Pancreas (tissue), 10 donors: ENCODE measurements at places on chromosomes 1 and 21. TPM values are rescaled to one million over a fixed set of nuclear protein-coding genes. Genes with fewer than 3 reads are reported as not detected.

IFNAR2 gene
- 26.8 TPM for total RNA-seq

NID1 gene
- 28.2 TPM for total RNA-seq

LIPI gene
- not detected for total RNA-seq

TCEA3 gene
- total RNA-seq: 126 TPM

DIPK1A gene
- 2.3 TPM for total RNA-seq

- no peaks in the 10 kb centered on the region for H3K36me3 ChIP-seq
- no peaks in the 10 kb centered on the region for H3K27me3 ChIP-seq
- no peak overlapping the region for H3K27ac ChIP-seq
- peak; percentile 37 for DNase-seq
- no peaks in the 10 kb centered on the region for H3K4me1 ChIP-seq
Measured at GRCh38 chr21:35940074-35940927, 120.0 kb downstream of the SETD4 start.

- no peaks in the 10 kb centered on the region for H3K27me3 ChIP-seq
- H3K36me3 ChIP-seq: no peaks in the 10 kb centered on the region
- peaks cover 2% of the 10 kb centered on the region for H3K4me1 ChIP-seq
- peak within 1 kb of the TSS; percentile 34 for H3K4me3 ChIP-seq
- no peak for DNase-seq
Measured at GRCh38 chr1:12166834-12167492, at the start of gene TNFRSF1B. Gene TNFRSF1B (plus strand): TSS chr1:12166991. CDS start chr1:12167092, 101 bp downstream.

GRCh38 chr1:84975035-84975434 lies 21.9 kb downstream of the MCOLN2 start:
- no peaks in the 10 kb centered on the region for H3K4me1 ChIP-seq
- no peaks in the 10 kb centered on the region for H3K27me3 ChIP-seq
- H3K36me3 ChIP-seq: no peaks in the 10 kb centered on the region
- H3K27ac ChIP-seq: no peak overlapping the region

- no peaks in the 10 kb centered on the region for H3K4me1 ChIP-seq
- H3K4me3 ChIP-seq: no peak overlapping the region
- no peaks in the 10 kb centered on the region for H3K36me3 ChIP-seq
- no peak for DNase-seq
- no peak overlapping the region for H3K27ac ChIP-seq
Measured at GRCh38 chr1:11564237-11564636, 85.3 kb downstream of the DISP3 start.

DNA sequence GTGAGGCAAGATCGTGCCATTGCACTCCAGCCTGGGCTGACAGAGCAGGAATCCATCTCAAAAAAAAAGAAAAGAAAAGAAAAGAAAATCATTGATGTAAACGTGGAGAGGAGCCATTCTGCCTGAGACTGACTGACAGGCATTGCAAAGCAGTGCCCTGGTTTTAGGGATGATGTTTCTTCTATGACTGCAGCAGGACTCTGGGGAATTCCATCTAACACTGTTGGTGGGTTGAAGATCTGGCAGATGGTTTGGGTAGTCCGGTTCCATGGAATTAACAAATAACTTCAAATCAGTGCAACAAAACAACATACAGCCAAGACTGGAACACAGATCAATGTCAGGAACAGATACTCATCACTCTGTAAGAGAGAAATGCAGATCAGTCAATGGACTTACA lies 17.8 kb upstream of the LAMC2 start:
- no peak for DNase-seq
- H3K4me3 ChIP-seq: no peak overlapping the region
- H3K27me3 ChIP-seq: no peaks in the 10 kb centered on the region
- no peaks in the 10 kb centered on the region for H3K36me3 ChIP-seq
- no peak overlapping the region for H3K27ac ChIP-seq
- no peaks in the 10 kb centered on the region for H3K4me1 ChIP-seq

- H3K36me3 ChIP-seq: no peaks in the 10 kb centered on the region
- no peak overlapping the region for H3K4me3 ChIP-seq
- no peaks in the 10 kb centered on the region for H3K27me3 ChIP-seq
- no peaks in the 10 kb centered on the region for H3K4me1 ChIP-seq
- no peak overlapping the region for H3K27ac ChIP-seq
Measured at GRCh38 chr1:171718216-171718615, 23.6 kb downstream of the VAMP4 start.
